ENCODE measurements at places on chromosomes 2 and 18. TPM values are rescaled to one million over a fixed set of nuclear protein-coding genes. Genes with fewer than 3 reads are reported as not detected.

The STARD6 gene
- not detected for total RNA-seq

DNA sequence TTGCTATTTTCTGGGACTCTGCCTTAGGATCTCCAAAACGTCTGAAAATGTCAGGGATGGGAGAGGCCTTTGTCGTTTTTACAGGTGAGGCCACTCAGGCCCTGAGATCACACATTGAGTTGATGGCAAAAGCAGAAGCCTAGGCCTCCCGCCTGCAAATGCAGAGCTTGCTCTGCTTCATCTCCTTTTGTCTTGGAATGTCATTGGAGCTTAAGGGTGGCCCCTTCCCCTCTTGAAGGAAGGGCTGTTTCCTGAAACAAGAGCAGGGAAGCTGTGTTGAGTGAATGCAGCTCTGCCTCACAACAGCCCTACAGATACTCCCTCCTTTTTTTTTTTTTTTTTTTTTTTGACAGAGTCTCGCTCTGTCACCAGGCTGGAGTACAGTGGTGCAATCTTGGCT, 123.5 kb downstream of the GLI2 start:
- DNase-seq: no peak

- DNase-seq: no peak
These were observed 199.9 kb downstream of the TGIF1 start for GRCh38 chr18:3649633-3650426.

The KCNG3 gene
- 0.30 TPM for total RNA-seq

The RNF152 gene
- 0.17 TPM for total RNA-seq

All from activated naive CD4-positive, alpha-beta T cell treated with anti-CD3 and anti-CD28 coated beads for 36 hours (primary cell).